ENCODE measurements at places on chromosomes 4 and X.

DNA sequence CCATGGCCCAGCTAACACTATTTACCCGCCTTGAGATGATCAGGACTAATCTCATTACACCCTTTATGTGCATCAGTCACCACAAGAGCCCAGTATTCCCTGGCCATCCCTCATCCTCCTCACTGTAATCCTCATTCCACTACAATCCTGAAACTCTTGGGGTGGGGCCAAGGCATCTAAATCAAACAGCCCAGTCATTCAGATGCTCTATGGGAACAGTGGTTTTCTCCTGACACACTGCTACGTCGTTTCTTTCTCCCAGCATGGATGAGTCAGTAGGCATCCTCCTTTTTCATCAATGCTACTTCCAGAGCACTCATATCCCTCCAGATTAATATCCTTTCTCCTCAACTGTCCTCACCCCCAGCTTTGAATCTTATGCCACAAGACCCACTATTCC lies 5.6 kb downstream of the SDAD1 start:
- DNase-seq, result no peak

- no peak for DNase-seq
Observed at GRCh38 chr4:82786828-82787227, 11.8 kb downstream of the SCD5 start.

DNA sequence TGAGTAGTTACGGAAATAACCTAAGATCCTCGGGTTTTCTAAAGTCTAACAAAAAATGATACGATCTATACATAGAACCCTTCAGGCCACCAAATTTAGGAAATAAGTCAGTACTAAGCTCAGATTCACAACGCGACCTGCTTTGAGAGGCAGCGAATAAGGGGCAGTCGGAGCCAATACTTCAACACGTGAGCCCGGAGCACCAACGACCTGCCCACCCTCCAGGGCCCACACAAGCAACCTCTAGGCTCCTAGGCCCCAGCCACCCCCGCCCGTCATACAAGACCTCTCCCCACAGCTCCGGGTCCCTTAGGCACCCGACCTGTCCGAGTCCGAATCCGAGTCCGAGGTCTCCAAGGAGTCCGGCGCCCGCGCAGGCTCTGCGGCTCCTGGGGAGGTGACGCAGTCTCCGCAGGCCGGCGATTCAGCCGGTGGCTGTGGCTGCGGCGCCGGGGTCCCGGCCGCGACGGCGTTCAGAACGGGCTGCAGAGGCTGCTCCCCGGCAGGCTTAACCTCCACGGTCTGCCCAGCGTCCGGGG lies 580 bp downstream of the NAF1 start:
- DNase-seq, result peak; percentile 53

- no peak for DNase-seq
Observed at GRCh38 chr4:105113800-105114199, 32.9 kb upstream of the TET2 start.

DNA sequence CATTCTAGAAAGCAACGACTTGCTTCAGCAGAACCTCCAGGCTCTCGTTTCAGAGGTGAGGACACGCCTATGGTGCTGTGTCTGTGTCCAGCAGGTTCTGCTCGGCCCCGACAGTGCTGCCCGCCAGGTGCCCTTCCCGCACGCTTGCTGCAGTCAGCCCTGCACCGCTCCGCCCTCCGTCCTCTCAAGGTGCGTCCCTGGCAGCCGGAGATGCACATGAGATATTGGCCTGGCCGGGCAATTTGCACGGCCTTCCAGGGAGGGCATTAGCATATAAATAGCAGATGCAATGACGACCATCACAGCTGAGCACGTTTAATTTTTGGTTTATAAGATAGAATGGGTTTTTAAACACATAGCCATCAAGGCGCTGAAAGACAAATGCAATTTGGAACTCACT lies 14.4 kb downstream of the UVSSA start:
- DNase-seq, result no peak

- no peak for DNase-seq
Observed at GRCh38 chrX:122517786-122518185, 666.3 kb upstream of the GRIA3 start.

DNA sequence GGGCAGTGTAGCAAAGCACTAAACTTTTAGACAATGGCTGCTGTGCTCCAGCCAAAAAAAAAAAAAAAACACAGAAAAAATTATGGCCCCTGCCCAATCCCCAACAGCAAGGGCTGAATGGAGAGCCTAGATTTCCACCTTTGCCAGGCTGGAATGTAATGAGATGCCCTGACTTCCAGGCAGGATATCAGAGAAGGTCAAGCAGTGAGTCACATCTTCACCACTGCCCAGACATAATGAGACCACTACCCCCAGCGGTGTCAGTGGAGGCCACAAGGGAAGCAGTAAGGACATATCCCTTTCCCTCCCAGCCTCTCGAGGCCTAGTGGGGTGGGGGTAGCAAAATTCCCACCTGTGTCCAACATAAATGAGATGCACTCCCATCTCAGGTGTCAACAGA lies 216.3 kb upstream of the LEF1 start:
- no peak for DNase-seq

DNA sequence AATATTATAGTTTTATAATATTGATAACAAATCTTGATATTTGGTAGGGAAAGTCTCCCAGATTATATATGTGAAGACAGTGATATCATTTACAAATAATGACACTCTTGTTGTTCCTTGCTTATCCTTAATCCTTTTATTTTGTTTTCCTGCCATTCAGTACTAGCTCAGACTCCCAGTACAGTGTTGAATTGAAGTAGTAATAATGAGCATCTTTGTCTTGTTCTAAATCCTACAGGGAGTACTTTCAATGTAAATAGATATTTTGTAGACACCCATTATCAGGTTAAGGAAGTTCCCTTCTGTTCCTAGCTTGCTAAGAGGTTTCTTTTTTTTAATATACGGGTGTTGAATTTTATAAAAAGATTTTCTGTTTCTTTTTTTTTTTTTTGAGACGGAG lies 33.0 kb downstream of the WWC2 start:
- DNase-seq, result no peak

- DNase-seq, result no peak
Observed at GRCh38 chr4:5156682-5157081, 105.4 kb downstream of the STK32B start.

GRCh38 chr4:153292897-153293741 lies 51.4 kb upstream of the MND1 start:
- no peak for DNase-seq

GRCh38 chrX:133072566-133072965 lies 24.3 kb downstream of the USP26 start:
- DNase-seq, result no peak

DNA sequence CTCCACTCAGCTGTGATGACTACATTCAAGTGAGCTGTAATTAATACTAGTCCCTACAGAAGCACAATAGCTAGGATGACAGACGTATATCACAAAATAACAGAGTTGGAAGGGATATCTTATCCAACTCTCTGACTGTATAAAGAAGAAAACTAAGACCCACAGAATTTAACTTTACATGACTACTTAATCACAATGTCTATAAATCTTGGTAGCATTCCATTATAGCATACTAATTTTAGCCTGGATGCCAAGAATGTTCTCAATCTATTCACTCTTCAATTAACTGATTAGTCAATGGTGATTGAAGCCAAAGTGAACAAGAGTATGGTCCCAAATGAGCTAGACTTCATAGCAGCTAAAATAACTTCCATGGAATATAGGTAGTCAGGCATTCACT lies 31.2 kb downstream of the RPS6KA6 start:
- DNase-seq, result no peak

DNA sequence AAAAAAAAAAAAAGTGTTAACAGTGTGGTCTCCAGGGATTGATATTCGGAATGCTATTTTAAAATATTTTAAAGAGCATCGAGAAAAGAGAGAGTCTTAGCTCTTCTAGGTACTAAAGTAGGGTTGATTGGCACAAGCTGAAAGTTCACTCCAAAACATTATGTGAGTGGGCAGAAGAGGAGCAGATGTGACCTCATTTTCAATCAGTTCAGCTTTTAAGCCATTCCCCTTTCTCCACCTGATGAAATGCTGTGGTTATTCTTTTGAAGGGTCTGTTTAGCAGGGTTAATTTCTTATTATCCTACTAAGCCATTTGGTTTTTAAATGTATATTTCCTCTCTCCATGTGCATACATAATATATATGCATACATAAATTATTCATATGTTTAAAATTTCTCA lies 69.2 kb downstream of the GALNT7 start:
- DNase-seq, result no peak
